Frontal cortex (tissue), 4 donors: ENCODE measurements at places on chromosomes 2 and 18. TPM values are rescaled to one million over a fixed set of nuclear protein-coding genes. Genes with fewer than 3 reads are reported as not detected.

DNA sequence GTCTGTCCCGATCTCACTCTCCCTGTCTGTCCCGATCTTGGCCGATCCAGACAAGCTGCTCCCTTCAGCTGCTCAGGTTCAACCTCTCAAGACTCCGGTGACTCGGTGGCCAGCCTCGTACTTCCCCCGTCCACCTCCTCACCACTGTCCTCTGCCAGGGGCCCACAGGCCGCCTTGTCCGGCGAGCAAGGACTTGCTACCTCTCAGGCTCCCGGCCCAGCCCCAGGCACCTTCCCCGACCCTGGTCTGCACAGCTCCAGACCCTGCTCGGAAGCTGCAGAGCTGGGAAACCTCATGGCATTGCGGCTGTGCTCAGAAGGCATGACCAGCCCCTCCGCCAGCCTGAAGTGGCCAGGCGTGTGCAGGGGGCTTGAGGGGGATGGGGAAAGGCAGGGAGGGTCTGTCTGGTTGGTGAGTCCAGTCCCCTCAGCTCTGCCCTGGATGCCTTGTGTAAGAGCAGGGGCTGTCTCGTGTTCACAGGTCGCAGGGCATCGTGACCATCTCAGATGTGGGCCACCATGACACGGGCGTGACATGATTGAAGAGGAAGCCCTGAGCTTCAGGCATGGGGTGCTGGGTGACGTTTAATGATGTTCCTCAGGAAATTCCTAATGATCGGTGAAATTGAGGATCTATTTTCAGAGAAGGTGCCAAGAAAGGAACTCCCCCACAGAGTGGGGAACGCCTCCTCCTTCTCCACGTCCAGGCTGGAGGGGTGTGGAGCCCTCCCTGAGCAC, 121.2 kb upstream of the CTDP1 start:
- no peak for DNase-seq

The HEATR5B gene
- 125 TPM for total RNA-seq

The AGXT gene
- not detected for total RNA-seq

The MEP1B gene
- total RNA-seq = 0.41 TPM

DNA sequence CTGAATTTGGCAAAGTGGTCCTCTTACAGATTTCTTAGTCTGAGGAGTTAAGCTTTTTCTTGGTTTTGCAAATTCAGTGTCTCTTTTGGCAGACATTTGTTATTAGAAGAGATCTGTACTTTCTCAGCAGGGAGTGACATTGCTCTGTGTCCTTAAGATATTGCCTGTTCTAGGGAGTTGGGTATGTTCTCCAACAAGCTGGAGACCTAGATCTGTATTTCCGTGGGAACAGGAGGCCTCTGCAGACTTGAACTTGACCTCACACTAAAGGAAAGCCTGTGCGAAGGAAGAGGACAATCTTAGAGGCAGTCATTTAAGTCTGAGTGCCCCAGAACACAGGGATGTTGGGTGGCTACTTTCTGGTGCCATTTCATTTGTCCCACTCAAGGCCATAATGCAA, 107.0 kb upstream of the ATP8B1 start:
- DNase-seq = no peak

DNA sequence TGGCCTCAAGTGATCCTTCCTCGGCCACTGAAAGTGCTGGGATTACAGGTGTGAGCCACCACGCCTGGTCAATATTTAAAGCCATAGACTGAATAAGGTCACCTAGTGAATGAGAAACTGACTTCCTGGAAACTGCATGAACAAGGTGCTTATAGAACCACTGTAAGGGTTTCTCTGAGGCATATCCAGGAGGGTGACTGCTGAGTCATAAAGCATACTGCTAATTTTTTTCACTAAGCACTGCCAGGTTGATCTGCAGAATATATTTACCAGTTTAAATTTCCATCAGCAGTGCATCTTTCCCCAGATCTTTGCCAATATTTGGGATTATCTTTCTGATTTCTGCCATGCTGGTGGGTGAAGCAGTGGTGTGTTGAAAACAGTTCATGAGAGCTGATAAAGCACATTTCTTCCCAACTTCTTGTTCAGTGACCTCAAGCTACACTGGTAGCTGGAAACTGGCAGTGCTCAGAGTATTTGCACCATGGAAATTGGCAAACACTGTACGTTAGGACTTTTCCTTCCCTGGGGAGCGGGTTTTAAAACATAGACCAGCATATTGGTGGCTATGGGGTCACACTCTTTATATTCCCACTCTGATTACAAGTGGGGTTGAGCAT, 4.2 kb upstream of the CLIP4 start:
- no peak for DNase-seq

DNA sequence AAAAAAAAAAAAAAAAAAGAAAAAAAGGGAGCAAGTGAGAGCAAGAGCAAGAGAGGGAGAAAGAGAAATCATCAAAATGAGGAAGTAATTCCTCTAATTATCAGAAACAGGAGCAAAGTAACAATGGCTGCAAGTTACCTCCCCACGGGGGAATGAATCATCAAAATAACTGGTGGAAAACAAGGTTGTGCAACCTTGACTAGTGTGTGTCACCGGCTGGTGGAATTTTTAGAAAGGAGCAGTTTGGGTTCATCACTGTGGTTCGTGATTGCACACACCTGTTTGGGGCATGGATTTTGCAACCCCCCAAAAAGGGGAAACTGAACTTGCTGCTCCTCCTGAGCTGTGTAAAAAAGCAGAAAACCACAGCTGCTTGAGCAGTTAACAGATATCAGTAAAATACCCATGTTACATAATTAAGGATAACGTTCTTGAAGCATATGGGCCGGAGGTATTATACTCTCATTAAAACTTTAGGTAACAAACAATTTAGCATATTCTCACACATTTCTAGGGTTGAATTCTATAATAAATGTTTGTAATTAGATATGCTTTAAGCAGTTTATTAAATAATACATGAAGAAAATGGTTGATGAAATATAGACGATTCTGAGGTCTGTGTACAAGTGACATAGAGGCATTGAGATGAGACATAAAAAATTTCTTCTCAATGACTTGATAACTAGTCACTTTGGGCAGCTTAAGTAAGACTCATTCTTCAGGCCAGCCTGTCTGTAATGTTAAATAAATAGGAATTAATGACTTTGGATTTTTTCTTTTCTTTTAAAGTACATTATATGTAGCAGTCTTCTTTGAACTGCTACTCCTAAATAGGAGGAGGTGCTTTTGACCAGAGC, 184.2 kb upstream of the ZEB2 start:
- DNase-seq = no peak

The CHRND gene
- total RNA-seq = not detected

DNA sequence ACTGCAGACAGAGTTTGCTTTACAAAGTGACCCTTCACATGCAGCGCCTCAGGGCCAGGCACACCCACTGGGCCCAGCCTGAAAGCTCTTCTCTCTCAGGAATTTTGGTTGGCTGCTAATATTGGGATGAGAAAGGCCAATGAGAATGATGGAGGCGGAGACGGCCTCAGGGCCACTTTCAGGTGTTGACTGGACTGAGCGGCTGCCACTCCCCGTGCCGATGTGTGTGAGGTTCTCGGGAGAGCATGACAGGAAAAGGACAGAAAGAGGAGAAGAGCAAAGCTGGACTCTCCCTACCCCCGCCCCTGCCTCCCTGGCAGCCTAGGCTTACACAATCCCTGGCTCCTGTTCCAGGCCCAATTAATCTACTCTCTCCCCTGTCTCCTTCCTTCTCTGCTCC, 155.7 kb downstream of the CELF4 start:
- DNase-seq = no peak

DNA sequence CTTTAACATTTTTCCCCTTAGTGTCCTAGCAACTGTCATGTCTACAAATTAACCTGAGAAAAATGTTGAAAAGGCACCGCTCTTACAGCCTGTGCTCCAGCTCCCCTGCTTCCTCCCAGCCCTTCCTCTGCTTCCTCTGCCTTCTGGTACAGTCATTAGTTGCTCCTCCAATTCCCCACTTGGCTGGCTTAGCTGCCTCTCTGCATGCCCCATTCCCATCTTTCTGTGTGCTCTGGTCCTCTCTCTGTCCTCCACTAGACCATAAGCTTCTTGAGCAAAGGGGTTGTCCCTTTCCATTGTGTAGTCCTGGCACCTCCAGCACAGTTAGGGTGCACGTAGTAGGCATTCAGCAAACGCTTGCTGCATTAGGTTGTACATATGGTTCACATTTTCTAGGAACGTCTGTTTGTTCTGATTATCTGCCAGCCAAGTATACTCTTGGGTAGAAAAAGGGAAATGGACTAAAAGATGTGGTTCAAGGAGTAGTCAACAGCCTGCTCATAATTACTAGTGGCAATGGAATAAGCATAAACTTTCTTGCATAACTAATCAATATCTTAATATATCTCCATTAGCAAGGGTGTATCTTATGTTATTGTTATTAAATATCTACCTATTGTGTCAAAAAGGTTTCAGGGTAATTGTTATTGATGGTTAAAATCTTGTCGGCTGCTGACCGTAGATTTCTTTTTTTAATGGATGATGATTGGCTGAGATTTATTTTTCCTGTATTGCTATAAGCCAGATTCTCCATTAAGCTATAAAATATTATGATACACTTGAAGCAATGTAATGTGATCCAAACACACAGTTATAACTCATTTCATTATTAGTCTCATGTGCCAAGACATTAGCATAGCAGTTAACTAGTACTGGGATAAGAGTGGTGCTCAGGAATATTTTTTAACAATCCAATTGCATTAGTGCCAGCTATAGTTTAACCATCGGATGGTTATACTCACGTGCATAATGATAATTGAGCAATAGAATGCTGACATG, 340.1 kb downstream of the SLC4A3 start:
- DNase-seq = no peak
